HuH-7 (cell line): ENCODE measurements at places on chromosomes 3 and 15.
A peak's percentile ranks its signal among the peaks of the same experiment; 100 is the strongest.

DNA sequence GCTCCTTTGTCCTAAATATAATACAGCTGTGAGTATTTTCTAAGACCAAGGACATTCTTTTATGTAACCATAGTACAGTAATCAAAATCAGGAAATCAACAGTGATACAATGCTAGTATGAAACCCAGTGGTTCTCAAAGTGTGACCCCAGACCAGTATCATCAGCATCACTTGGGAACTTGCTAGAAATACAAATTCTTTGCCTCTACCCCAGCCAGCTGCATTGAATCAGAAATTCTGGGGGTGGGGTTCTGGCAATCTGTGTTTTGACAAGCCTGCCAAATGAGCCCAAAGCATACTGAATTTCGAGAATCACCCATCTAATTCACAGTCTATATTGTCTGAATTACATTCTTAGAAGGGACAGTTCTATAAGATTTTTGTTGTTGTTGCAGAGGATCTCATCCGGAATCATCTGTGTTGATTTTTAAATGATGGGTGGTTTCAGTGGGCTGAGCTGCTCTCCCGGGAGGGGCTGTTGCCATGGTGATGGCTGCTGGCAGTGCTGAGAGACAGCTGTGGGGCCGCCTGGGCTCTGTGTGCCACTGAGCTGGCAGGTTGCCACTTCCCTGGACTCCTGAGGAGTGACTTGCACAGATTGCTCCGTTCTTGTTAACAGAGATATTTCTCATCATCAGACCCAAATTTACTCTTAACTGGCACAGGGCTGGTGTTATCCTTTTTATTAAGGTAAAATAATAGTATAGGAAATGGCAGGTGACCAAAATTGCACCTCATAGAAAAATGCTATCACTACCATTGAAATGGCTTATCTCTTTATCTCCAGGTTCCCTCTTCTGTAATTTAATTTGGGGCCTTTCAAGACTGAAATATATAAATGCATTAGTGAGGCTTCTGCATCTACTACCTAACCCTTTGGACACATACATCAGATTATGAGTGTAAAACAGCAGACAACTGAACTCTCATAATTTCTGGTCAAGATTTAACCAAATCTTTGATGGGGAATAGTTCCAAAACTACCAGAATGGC, 56.5 kb downstream of the NEK11 start:
- no peak for DNase-seq

GRCh38 chr3:121698901-121699300, 38.2 kb upstream of the HCLS1 start:
- DNase-seq: no peak

- no peak for DNase-seq
Observed at GRCh38 chr15:88636654-88637053, 2.2 kb upstream of the ISG20 start.

DNA sequence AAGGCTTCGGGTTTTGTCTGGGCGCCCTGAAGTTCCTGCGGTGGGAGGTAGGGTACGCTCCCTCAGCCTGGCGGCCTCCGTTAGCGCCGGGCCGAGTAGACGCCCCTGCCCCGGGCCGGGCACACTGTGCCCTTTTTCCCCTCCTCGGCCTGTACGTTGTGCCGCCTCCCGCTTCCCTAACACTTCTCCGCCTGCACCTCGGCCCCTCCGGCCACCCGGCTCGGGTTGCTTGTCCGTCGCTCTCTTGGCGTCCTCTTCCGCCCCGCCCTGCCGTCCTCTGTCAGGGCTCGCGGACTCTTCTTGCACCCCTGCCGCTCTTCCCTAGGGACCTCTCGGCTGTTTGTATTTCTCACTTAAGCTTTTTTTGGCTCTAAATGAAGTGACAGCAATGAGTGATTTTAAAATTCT, 384 bp downstream of the KNL1 start:
- DNase-seq: peak; percentile 29

DNA sequence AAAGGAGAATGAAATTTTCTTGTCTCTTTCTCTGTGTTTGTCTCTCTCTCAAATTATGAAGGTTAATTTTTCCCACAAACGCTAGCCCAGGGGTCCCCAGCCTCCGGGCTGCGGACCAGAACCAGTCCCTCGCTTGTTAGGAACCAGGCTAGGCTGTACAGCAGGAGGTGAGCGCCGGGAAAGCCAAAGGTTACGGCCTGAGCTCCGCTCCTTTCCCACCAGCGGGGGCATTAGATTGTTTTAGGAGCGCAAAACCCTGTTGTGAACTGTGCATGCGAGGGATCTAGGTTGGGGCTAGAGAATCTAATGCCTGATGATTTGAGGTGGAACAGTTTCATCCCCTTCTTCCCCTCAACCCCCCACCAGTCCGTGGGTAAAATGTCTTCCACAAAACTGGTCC, 74.7 kb upstream of the ZNF385D start:
- DNase-seq: peak; percentile 5

DNA sequence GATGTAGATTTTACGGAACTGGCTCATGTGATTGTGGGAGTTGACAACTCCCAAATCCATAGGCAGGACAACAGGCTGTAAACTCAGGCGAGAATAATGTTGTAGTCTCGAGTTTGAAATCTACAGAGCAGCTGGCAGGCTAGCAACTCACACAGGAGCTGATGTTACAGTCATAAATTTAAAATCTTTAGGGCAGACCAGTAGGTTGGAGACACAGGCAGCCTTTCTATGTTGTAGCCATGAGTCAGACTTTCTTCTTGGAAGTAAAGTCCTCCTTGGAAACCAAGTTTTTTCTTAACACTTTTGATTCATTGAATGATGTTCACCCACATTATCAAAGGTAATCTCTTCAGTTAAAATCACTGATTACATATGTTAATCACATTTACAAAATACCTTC, 89.1 kb upstream of the ALCAM start:
- DNase-seq: no peak

- peak; percentile 43 for DNase-seq
Observed at GRCh38 chr15:75840659-75841058, 2.6 kb upstream of the UBE2Q2 start.

DNA sequence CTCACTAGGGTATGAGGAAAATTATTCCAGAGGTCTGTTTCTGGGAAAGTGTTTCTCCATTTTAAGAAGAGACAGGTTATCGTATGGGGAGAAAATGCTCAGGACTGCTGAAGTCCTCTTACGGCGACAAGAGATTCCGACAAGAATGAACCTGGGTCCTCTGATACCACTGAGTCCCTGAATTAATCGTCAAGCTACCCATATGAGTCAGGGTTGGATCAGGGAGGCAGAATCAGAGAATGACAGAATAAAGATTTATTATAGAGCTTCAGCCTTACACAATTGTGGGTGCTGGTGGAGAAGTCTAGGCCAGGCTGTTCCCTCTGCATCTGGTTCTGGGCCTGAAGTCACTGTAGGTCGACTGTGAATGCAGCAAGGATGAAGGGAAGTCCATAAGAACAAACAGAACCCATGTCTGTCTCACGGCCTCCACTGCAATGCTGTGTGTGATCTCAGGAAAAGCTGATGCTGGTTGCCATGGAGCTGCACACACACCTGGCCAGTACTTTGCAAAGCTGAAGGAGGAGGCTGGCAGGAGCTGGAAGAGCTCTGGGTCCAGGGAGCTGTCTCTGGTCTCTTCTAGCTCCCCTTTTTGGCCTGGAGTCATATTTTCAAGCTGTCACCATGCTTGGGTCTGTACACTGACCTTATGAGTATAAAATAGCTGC, 83.9 kb downstream of the HHLA2 start:
- DNase-seq: no peak

DNA sequence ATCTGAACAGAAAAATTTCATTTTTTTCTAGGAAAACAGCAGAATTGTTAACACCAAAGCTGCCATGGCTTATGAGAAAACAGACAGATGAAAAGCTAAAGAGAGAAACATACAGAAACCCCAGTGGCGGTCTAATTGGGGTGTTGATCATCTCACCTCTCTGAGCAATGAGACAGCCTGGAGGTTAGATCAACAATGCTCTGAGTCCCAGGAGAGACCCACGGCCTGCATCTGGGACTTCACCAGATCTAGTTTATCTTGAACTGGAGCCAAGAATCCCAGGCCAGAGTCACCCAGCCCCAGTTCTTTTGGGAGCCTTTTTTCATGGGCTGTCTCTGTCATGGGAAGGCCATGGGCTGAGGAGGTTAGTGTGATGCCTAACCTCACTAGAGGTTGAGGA, 3.5 kb upstream of the GALNT15 start:
- DNase-seq: no peak

- DNase-seq: no peak
Observed at GRCh38 chr15:78064544-78064943, 13.0 kb downstream of the TBC1D2B start.

GRCh38 chr3:111087924-111088469, 16.4 kb downstream of the NECTIN3 start:
- DNase-seq: no peak

DNA sequence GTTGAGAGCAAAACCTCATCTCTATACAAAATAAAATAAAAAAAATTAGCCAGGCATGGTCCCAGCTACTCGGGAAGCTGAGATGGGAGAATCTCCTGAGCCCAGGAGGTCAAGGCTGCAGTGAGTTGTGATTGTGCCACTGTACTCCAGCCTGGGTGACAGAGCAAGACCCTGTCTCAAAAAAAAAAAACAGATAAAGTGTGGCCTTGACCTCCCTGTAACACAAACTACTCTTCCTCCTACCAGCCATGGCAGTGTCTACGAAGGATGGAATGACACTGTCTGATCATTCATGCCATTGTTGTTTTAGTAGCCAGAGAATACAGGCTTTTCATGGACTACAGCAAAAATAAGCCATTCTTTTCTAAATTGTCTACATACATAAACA, 117.1 kb upstream of the IQSEC1 start:
- no peak for DNase-seq

- no peak for DNase-seq
Observed at GRCh38 chr3:171729452-171730334, 80.6 kb downstream of the PLD1 start.

GRCh38 chr15:60535743-60536142, 56.8 kb upstream of the ICE2 start:
- DNase-seq: no peak

GRCh38 chr3:177537612-177538011, 340.3 kb upstream of the TBL1XR1 start:
- no peak for DNase-seq
